Nephron progenitor cell (in vitro differentiated cells): ENCODE measurements at places on chromosomes 5 and 9.

DNA sequence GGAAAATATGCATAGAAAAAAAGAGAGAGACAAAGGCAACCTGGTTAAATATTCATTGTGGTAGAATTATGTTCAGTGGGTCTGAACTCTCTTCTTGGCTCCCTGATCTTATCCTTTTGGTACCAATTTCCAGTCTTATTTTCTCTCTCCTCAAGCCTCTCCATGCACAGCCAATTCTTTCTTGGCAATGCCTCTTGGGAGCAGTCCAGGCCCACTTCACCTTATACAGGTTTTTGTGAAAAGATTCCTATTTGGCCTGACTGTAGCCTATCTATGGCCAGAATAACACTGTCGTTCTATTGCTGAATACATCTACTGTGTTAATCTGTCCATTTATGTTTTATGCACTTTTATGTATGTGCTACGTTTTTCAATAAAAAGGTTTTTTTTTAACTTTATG is 2.7 kb downstream of the ELOVL7 start:
- H3K4me1 ChIP-seq: peaks cover 15% of the 10 kb centered on the region
- no peak overlapping the region for H3K4me3 ChIP-seq
- no peak for DNase-seq
- H3K36me3 ChIP-seq: no peaks in the 10 kb centered on the region

GRCh38 chr9:88660611-88661010 is 125.6 kb downstream of the NXNL2 start:
- H3K36me3 ChIP-seq: no peaks in the 10 kb centered on the region
- peaks cover 43% of the 10 kb centered on the region for H3K4me1 ChIP-seq
- H3K27ac ChIP-seq: no peak overlapping the region
- no peak for DNase-seq
- H3K4me3 ChIP-seq: no peak overlapping the region
- peaks cover 3% of the 10 kb centered on the region for H3K27me3 ChIP-seq

- H3K4me1 ChIP-seq: peaks cover 38% of the 10 kb centered on the region
- peak overlapping the region; percentile 17 for H3K27ac ChIP-seq
- H3K36me3 ChIP-seq: peaks cover 11% of the 10 kb centered on the region
- H3K4me3 ChIP-seq: peak overlapping the region; percentile 92
- peak; percentile 9 for DNase-seq
These were observed 631 bp upstream of the RCL1 start for GRCh38 chr9:4792054-4792571.

- DNase-seq: no peak
- peaks cover 2% of the 10 kb centered on the region for H3K27me3 ChIP-seq
- peaks cover 1% of the 10 kb centered on the region for H3K36me3 ChIP-seq
- no peak overlapping the region for H3K27ac ChIP-seq
- no peak overlapping the region for H3K4me3 ChIP-seq
These were observed 30.0 kb downstream of the ZCCHC10 start for GRCh38 chr5:132996307-132996706.

DNA sequence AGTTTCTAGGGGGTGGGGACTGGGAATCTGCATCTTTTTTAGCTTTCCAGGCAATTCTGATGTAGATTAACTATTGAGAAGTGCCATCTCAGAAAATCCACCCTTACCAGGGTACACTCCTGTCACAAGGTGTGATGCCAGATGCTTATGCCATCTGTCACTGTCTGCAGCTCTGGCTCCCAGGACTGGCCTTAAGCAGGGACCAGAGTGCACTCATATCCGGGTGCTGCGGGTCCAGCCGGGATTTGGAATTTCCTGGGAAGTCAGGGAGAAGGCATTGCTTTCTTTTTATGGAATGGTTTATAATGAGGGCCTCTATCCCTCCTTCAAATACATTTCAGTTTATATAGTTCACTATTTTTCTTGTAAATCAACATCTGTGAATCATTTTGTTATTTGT is 92.6 kb downstream of the TMEM174 start:
- H3K36me3 ChIP-seq: no peaks in the 10 kb centered on the region
- no peak overlapping the region for H3K27ac ChIP-seq
- H3K4me1 ChIP-seq: peaks cover 38% of the 10 kb centered on the region
- DNase-seq: no peak

DNA sequence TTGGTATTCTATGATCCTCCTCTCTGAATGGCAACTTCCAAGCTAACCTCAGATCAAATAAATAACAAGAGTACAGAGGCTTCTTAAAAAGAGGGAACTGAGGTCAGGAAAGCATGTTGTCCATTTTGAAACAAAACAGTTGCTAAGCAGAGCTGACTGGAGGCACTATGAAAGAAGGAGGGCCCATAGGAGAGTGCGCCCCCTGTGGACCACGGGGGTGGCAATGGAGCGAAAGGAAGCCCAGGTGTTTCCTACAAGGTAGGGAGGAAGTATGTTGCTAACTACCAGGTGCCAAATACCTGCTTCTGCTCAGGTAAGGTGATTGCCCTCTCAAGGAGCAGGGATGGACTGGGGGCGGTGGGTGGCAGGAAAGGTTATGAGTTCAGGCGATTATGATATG is 101.8 kb upstream of the MAST4 start:
- DNase-seq: peak; percentile 16
- peaks cover 17% of the 10 kb centered on the region for H3K27me3 ChIP-seq

- peaks cover 3% of the 10 kb centered on the region for H3K27me3 ChIP-seq
- H3K4me1 ChIP-seq: peaks cover 59% of the 10 kb centered on the region
- peak overlapping the region; percentile 84 for H3K4me3 ChIP-seq
- peak; percentile 79 for DNase-seq
- H3K36me3 ChIP-seq: no peaks in the 10 kb centered on the region
These were observed 21.3 kb upstream of the NDST1 start for GRCh38 chr5:150486402-150487198.

GRCh38 chr5:168898247-168898911 is 319.2 kb upstream of the PANK3 start:
- H3K36me3 ChIP-seq: no peaks in the 10 kb centered on the region
- H3K4me3 ChIP-seq: no peak overlapping the region
- H3K27me3 ChIP-seq: peaks cover 12% of the 10 kb centered on the region
- no peak overlapping the region for H3K27ac ChIP-seq
- no peak for DNase-seq
